ENCODE measurements at places on chromosomes 6 and 20.

DNA sequence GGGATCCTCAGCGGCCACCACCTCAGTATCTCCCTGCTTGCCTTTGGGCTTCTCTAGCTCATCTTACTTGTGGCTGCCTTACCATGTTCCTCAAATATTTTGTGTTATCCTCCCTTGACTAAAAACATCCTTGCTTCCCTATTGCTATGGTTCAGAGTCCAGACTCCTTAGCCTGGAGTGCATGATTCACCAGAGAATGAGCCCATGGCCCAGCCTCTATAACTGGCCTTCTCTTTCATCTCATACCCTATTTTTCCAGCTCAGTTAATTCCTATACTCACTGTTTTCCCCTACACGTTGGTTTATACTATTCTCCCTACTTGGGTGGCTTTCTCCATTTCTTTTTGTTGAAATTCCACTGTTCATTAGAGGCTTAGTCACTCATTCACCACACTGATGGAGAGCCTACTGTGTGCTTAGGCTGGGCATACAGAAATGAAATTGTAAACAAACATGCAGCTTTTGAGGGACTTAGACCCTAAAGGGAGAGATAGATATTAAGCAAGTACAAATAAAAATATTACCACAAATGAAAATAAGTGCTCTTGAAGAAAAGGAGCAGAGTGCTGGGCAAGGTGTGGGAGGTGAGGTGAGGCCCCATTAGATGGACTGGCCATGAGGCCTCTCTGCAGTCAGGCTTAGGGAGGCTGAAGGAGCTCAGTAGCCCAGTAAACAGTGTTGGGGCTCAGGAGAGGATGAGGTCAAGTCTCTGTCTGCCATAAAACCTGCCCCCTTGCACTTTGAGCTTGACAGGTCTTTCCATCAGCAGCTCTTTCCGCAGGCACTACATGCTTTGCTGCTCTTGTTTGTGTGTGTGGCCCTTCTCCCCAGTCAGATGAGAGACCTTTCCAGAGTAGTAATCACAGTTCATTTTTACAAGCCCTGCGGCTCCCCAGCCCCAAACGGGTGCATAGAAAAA, 109.3 kb downstream of the TCP11 start:
- DNase-seq: no peak

DNA sequence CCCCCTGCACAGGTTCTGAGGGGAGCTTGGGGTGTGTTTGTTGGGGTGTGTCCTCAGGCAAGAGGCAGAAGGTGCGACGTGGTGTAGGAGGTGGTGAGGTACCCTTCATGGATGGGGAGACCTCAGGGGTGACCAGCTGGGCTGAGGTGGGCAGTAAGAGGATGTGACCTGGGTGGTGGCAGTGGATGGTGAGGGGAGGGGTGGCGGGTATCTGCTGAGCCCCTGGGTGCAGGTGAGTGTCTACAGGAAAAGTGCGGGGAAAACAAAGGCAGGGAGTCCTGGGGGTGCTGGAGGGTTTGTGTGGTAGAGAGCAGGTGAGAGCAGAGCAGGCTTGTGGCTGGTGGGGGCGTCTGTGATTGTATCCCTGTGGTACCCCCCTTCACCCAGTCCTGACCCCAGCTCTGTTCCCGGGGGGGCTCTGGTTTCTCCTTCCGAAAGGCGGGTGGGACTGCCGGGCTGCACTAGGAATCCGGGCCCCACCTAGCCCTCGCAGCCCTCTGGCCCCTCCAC, 631 bp downstream of the RAET1L start:
- no peak for DNase-seq

DNA sequence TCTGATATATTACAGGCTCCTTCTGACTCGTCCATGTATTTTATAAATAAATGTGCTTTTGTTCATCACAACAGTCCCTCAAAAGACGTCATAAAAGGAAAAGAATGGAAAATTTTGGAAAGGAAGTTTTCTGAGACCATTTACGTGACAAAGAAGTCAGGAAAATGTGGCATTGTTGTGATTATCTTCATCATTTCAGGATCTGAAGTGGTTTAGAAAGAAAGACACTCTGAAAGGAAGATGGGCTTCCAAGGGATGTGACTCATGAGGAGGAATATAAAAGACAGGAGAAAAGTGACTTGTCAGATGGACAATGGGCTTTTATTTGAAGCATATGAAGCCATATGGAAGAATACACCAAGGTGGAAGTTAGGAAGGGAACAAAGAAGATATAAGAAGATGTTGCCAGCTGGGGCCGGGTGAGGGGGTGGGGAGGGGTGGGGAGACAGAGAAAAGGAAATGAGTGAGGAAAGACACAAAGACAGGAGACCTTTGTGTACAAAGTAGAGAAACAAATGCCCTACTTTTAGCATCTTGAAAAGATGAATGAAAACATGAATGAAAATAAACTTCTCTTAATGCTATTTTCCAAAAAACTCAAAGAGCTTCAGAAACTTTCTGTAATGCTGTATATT, 190.3 kb upstream of the PREP start:
- DNase-seq: no peak

GRCh38 chr6:145349950-145350510, 385.3 kb downstream of the EPM2A start:
- DNase-seq: no peak

GRCh38 chr6:158057213-158057987, 75.7 kb downstream of the SYNJ2 start:
- DNase-seq: no peak

GRCh38 chr20:25195962-25196785, 662 bp downstream of the ENTPD6 start:
- DNase-seq: no peak
